ENCODE measurements at places on chromosomes 12 and 14.

GRCh38 chr14:71524320-71524982 lies 407.8 kb upstream of the RGS6 start:
- no peak for DNase-seq

DNA sequence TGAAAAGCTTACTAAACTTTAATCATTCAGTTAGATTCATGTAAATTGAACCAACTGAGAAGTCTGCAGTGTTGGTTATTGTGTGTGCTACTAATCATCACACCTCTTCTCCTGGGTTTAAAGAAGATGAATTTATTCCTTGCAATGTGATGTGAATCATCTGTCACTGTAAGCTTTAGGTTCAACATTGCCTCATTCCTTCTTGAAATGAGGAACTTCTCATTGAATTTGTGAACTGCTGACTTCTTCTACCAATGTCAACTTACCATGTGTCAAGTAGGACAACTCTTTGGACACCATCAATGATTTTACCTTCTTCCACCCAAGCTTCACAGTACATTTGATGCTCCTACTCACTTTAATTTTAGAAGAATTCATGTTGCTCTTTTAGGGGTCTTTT lies 17.4 kb upstream of the PRB2 start:
- DNase-seq = no peak

DNA sequence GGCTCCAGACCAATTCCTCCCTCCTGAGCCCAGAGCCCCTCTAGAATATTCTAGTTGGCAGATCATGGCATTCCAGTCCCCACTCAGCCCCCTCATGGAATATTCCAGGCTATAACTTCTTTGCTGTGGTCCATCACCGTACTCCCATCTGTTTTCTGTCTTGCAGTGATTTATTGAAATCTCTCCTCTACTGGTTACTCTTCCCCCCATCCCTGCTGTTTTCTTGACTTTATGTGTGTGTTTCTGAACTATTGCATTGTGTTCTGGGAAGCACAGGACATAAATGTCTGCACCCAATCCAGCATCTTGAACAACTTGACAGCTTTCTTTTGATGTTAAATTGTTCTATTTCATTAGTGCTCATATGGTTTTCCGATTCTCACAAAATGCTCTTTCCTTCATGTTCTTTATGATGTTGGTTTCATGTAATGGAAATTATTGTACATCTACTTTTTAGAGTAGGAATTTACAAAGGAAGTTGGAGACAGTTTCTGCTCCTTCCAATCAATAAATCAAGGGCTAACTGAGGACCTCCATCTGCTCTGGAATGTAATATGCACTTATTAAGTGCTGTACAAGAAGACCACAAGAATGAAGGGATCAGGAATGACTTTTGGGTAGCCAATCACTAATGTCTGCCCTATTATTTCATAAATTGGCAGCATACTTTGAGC lies 26.3 kb downstream of the PDE6H start:
- DNase-seq = no peak

DNA sequence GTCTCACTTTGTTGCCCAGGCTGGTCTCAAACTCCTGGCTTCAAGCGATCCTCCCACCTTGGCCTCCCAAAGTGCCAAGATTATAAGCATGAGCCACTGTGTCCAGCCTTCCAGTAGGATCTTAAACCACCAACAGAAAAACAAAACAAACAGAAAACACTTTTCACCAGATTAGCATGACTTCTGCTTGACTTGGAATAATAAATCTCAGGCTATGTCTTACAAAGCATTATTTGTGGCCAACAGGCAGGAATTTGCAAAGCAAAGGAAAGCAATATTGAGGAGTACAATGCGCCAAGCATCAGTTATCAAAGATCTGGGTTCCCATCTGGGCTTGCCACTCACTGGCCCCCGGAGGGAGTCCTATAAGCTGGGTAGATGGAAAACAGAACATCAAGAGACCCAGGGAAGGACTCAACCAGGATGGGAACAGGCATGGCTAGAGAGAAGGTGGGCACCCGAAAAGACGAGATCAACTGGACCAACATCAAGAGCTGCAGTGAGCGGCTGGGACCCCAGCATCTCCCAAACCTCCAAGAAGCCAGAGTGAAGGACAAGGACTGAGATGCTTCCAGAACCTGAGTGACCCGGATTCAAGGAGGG lies 101.2 kb downstream of the TMEM30B start:
- DNase-seq = no peak

GRCh38 chr12:50056639-50056976 lies 788 bp upstream of the ASIC1 start:
- no peak for DNase-seq

GRCh38 chr12:125083072-125083471 lies 17.8 kb downstream of the AACS start:
- no peak for DNase-seq

GRCh38 chr12:46354802-46355199 lies 17.8 kb downstream of the SLC38A2 start:
- no peak for DNase-seq

DNA sequence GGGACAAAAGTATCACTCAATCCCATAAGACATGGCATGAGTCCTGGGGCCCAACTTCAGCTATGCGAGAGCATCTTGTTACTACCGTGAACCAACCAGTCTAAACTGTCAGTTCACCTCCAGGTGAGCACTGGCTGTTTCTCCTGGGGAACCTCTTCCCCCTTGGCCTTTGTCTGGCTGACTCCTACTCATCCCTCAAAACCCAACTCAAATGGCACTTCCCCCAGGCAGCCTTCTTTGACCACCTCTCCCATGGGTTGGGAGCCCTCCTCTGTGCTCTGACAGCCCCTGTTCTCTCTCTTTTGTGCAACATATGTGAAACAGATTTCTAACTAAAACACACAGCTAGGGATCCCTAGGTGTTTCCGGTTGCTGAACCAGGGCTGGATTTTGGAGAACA lies 37.7 kb downstream of the FOXN4 start:
- DNase-seq = no peak

DNA sequence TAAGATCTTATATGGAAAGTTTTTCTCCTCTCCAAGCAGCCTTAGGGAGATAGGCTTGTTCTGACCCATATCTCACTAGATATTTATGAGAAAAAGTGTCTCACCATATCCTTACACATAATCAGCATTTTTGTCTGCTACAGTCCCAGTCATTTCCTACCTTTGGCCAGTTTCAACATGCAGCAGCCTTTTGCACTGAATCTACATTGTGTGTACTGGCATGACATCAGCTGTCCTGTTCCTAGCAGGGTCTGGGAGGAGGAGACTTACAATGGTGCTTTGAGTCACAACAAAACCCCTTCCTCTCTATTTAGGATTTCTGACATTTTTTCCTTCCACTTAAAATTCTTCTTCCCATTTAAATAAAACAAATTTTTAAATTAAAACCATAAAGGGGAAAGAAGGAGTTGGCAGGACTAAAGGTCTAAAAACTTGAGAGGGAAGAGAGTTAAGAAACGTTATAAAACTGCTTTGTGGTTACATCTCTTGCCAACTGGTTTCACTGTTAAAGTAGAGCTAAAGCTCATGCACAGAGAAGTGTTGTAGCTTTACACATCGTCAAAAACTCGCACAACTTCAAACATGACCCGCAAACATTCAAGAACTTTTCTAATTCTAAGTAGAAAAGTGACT lies 53.3 kb upstream of the CERS5 start:
- no peak for DNase-seq

GRCh38 chr12:24625103-24625502 lies 323.8 kb downstream of the BCAT1 start:
- no peak for DNase-seq

DNA sequence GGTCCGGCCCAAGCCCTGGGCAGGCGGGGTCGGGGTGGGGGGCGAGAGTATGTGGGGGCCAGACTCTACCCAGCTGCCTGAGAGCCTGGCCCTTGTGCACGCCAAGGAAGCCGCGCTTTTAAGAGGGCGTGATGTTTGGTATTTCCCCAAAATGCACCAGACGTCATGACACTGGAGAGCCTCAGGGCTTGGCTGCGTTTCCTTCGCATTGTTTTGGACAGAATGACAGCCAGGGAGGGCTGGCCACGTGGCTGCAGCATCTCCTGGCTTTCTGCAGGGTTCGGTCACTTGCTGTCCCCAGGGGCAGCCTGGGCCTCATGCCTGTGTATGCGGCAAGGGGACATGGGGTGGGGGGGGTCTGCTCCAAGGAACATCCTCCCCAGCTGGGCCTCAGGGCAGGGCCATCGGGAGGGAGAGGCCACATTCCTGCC lies 16.1 kb upstream of the NUDT14 start:
- peak; percentile 55 for DNase-seq

- peak; percentile 82 for DNase-seq
Measured at GRCh38 chr14:54902521-54903420, at the start of gene GCH1. GCH1 (minus strand) TSS chr14:54902826; CDS start chr14:54902663, 163 bp downstream.

DNA sequence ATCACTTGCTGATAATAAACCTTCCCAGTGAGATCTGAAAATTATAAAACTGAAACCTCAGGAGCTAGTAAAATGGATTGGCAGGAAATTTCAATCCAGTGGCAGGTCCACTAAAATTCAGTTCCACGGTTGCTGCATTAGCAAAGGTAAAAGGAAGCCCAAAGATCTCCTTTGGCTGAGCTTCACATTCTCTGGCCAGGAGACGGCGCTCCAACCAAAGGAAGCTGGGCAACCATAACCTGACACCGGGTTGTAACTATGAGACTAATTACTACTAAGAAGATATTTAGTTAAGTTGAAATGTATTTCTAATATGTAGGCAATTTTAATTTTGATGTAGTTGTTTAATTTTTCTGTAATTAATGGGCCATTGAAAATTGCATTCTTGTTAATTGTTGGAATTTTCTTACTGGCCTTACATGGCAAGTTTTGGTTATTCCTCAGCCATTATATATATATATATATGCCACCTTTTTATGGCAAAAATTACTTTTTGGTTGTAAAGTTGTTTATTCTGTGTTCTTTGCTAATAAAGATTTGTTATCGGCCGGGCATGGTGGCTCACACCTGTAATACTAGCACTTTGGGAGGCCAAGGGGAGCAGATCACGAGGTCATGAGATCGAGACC lies 17.0 kb downstream of the OR8S1 start:
- no peak for DNase-seq

GRCh38 chr12:10563966-10564365 lies 49.4 kb downstream of the MAGOHB start:
- no peak for DNase-seq

DNA sequence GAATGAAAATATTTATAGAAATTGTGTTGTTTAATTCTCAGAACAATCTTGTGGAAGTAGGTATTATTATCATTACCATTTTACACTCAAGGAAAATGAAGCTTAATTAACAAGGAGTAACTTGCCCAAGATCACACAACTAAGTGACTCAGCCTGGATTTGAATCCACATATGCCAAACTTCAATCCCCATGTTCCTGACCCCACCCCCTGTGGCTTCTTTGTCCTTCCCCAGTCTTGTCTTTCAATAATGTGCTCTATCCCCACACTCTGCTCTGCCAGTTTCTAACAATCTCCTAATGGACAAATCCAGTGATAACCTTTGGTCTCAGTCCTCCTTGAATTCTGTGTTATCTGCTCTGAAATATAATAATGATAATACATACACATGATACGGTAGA lies 355.2 kb downstream of the BMP4 start:
- no peak for DNase-seq

- DNase-seq = no peak
Measured at GRCh38 chr14:35666429-35667043, 132.6 kb downstream of the INSM2 start.

- no peak for DNase-seq
Measured at GRCh38 chr12:16581416-16581815, 24.5 kb downstream of the LMO3 start.

DNA sequence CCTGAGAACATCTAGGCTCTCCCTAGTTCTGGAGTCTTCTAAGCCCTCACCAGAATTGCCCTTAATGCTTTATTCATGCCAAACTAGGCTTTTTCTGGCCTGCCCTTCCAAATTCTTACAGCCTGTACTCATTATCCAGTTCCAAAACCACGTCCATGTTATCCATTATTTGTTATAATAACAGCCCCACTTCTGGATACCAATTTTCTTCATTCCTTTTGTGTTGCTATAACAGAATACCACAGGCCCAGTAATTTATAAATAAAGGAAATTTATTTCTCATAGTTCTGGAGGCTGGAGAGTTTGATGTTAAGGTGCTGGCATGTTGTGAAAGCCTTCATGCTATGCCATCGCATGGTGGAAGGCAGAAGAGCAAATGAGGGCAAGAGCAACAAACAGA lies 68.0 kb upstream of the AMIGO2 start:
- no peak for DNase-seq

DNA sequence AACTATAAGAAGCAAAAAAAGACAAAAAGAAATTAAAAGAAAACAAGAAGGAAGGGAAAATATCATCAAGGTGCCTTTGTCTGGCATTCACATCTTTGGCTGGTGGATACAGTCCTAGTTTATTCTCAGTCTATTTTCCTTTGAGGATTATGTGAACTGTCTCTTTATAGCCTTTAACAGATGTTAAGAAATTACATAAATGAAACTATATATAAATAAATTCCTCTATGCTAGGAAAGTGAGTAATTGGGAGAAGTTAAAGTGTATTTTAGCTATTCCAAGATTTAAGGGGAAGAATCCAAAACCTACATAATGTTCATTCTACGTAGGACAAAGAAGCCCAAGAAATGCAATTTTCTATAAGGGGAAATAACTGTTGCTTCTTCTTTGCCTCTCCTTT lies 316.3 kb downstream of the ADAMTS20 start:
- DNase-seq = no peak

GRCh38 chr12:9235519-9235918 lies 27.3 kb upstream of the PZP start:
- no peak for DNase-seq

DNA sequence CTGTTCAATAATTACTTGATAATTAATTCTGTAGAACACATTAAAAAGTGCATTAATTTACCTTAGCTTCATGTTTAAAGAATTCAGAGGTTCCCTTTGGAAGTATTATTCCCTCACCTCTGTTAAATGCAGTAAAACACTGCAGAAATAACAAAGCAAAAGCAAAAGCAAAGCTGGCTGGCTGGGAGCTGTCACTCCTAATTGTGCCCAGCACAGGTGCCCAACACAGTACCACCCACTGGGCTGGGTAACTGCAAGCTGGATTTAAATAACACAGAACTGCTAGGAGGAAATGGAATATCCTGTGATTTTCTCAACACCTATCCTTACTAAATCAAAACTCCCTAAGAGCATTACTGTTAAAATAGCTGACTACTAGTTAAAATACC lies 72.6 kb downstream of the SLC2A13 start:
- DNase-seq = no peak

- DNase-seq = no peak
Measured at GRCh38 chr14:91258011-91258618, 13.6 kb upstream of the GPR68 start.

DNA sequence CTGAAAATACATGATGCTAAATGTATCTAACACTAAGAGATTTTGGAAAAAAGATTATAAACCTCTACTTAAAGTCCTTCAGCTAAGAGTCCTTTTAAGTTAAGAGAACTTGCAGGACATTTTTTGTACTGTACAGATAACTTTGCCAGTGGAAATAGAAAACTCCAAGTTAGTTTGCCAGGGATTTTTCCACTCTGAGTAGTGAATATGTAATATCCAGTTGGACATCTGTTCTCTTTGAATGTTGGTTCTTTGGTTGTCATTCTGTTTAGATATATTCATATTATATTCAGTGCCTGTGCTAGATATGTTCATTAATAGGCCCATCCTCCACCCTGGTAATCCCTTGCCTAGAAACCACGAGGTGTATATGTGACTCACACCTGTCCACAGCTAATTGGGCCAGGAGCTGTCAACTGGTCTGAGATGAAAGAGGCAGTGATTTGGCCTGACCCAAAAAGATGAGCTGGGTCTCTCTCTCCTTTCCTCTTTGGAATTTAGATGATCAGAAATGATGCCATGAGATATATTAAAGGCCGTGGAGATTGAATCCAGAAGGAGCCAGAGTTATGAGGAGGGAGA lies 261.0 kb upstream of the LRIG3 start:
- no peak for DNase-seq

- DNase-seq = no peak
Measured at GRCh38 chr14:98371141-98371540, 900.9 kb downstream of the BCL11B start.

All from NCI-H226 (cell line).